ENCODE measurements at places on chromosomes 6 and 20.
A peak's percentile ranks its signal among the peaks of the same experiment; 100 is the strongest.

DNA sequence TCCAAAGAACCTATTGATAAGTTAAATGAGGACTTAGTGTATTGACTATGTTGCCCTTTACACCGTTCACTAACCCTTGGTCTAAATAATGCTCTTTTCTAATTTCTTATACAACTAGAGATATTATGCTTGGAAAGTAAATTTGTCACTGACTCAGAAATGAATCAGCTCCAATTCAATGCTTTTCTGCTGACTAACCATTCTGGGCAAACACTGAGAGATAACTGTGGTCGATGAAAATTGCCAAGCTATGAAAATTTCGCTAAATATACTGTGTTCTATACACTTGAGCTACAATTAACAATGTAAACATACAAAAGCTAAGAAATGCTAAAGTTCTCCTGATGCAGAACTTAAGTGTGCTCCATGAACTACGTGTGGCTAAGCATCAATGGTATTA is 23.1 kb upstream of the FBXO9 start:
- DNase-seq, result no peak

DNA sequence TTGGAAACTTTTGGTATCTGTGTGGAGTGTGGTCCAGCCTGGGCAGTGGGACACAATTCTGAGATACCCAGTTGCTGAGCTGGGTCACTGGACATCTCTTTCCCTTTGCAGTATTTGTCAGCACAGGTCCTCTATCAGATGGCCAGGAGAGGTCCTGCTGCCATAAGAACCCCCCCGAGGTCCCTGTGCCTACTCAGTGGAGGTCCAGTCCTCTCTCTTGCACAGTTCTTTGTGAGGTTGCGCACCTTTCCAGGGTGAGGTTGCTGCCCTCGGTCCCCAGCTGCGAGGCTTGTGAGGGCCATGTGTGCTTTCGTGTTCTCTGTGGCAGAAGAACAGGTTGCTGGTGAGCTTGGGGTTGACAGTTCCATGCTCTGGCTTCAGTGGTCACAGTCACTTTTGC is 320.6 kb downstream of the QKI start:
- DNase-seq, result no peak

GRCh38 chr6:10362300-10362699 is 52.6 kb downstream of the TFAP2A start:
- no peak for DNase-seq

GRCh38 chr6:53723331-53723730 is 57.8 kb upstream of the KLHL31 start:
- no peak for DNase-seq

- no peak for DNase-seq
These were observed 16.1 kb downstream of the LMBRD1 start for GRCh38 chr6:69780585-69781178.

DNA sequence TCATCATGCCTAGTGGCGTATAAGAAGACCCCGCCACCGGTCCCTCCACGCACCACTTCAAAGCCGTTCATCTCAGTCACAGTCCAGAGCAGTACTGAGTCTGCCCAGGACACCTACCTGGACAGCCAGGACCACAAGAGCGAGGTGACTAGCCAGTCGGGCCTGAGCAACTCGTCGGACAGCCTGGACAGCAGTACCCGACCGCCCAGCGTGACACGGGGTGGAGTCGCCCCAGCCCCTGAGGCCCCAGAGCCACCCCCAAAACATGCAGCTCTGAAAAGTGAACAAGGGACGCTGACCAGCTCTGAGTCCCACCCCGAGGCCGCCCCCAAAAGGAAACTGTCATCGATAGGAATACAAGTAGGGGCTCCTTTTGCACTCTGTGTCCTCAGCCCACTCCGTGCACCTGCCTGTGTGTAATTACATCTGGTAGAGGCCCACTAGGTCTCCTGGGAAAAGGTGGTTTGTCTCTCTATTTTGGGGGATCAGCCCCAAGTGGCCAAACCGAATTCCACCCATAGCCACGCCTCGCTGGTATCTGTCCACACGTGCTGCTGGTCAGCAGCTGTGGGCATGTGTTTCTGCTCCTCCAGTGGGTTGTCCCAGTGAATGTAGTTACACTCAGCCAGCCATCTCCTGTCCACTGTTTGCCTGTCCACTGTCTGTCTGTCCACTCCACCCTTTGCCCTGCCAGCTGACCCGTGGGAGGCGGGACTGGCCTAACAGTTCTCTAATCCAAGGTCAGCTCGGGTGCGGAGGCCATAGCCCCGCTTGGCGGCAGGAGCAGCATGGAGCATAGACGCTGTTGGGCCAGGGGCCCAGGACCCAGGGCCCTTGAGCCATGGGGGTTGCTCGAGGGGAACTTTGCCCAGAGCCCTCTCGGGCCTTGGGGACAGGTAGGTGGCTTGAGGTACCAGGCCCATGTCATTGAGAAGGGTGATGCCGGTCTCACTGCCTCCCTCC is 44.3 kb upstream of the MYL9 start:
- no peak for DNase-seq

DNA sequence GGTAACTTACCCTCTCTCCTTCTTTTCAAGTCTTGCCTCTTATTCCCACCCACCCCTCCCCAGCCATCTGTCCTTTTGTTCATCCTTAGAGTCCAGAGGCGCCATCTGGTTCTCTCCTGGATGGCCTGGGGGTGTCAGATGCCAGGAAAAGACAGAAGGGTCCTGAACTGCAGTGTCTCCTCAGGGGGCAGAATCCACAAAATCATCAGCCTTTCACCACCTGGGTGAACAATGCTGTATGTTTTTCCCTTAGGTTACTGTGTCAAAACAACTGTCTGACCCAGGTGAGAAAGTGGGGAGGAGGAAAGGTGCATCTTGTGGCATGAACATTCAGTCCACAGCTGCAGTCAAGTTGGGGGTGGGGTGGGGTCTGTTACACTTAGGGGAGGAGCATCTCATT is 47.9 kb upstream of the FYN start:
- no peak for DNase-seq

GRCh38 chr6:26158581-26159356 is 71.5 kb downstream of the HFE start:
- peak; percentile 67 for DNase-seq

DNA sequence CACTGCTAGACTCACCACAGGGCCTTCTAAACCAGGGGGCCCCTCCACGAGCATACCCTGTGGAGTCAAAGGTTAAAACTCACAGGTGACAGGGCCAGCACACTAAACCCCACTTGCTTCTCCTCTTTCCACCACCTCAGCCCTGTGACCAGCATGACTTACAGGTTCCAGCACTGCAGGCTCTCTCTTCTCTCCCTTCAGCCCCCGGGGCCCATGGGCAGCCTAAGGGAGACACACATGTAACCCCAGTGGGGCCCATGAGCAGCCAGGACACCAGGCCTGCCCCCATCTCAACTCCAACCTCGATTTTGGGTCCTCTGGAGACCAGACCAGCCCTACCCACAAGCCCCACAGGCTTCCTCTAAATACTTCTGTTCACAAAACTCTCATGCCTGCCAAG is 28.0 kb downstream of the HLA-DPB1 start:
- no peak for DNase-seq

GRCh38 chr20:41261260-41261659 is 56.3 kb downstream of the ZHX3 start:
- DNase-seq, result no peak

- no peak for DNase-seq
These were observed 35.1 kb upstream of the SRPK1 start for GRCh38 chr6:35955970-35956369.

DNA sequence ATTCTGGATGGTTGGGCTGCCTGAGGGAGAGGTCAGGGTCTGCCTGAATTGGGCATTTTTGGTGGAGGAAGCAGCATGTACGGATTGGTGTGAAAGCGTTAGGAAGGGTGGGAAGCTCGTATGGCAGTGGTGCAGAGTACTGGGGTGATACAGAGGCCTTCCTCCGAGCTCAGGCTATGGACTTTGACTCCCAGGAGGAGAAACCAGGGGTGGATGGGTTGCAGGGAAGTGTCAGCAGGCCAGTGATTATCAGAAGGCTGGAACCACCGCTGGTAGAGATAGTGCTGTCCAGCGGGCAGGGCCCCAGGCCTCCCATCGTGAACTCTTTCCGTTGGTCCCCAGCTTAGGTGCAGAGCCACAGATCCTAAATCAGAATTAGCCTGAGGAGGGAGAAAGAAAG is 5.3 kb downstream of the WFDC5 start:
- no peak for DNase-seq

DNA sequence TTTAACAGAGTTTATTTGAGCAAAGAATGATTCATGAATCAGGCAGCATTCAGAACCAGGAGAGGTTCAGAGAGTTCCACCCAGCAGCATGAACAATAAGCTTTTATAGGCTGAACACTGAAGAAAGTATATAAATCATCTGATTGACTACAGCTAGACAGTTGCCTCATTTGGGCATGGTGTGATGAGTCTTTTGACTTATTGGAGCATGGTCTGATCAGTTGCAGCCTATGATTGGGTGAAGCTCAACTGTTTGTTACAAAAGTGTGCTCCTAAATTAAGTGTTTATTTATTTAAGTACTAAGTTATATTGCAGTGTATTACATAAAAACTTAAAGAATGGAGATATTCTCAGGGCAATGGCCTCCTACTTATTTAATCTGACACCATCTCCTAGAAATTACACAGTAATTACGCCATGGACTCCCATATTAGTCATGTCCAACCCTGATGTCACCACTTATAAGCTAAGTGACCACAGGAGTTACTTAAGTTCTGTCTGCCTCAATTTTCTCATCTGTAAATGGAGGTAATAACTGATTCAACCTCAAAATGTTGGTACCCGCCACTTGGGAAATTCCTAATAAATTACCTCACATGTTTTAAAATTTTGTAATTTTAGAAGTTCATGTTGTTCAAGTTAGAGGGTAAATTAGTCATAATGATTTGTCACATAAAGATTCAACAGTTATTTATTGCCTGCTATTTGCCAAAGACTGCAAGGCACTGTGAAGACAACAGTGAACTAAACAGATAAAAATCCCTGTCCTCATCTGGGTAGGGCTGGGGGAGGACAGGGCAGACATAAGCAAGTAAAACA is 15.2 kb upstream of the ROS1 start:
- no peak for DNase-seq

- no peak for DNase-seq
These were observed 2.0 kb upstream of the SLC17A3 start for GRCh38 chr6:25875926-25876602.

GRCh38 chr20:47314647-47315338 is 41.7 kb downstream of the ZMYND8 start:
- DNase-seq, result no peak

GRCh38 chr20:2217857-2218539 is 77.8 kb upstream of the TGM3 start:
- DNase-seq, result no peak

All from CD4-positive, alpha-beta T cell treated with Interleukin-6 at 100 ng/mL for 8 hours (primary cell).